ENCODE measurements at places on chromosomes 1 and 21.

- DNase-seq = no peak
Measured at GRCh38 chr1:222256058-222256457, 291.8 kb downstream of the HHIPL2 start.

DNA sequence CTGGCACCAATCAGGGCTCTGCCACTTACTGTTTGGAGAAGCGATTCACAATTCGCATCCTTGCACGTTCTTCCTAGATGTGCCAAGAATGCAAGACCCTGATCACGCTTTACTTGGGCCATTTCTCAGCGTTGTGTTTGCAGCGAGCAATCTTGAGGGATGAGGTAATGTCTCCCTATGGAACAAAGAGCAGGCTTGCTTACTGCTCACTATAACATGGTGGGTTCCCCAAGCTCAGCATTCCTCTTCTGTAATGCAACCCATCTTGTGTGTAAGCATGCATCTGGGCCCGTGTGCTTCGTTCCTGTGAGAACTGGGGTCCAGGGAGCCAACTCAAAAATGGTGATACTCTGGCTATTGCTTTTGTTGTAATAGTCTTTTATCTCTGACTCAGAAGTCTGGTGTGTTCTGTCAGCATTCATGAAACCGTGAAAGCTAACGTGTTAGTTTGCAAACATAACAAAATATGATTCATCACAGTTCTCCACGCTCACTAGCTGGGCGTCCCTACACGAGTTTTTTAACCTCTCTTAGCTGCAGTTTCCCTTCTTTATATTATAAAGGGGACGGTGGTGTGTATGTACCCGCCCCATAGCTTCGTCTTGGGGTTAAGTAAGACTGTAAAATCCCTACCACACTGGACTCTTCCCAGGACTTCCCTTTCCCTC is 33.3 kb downstream of the DNTTIP2 start:
- DNase-seq = no peak

DNA sequence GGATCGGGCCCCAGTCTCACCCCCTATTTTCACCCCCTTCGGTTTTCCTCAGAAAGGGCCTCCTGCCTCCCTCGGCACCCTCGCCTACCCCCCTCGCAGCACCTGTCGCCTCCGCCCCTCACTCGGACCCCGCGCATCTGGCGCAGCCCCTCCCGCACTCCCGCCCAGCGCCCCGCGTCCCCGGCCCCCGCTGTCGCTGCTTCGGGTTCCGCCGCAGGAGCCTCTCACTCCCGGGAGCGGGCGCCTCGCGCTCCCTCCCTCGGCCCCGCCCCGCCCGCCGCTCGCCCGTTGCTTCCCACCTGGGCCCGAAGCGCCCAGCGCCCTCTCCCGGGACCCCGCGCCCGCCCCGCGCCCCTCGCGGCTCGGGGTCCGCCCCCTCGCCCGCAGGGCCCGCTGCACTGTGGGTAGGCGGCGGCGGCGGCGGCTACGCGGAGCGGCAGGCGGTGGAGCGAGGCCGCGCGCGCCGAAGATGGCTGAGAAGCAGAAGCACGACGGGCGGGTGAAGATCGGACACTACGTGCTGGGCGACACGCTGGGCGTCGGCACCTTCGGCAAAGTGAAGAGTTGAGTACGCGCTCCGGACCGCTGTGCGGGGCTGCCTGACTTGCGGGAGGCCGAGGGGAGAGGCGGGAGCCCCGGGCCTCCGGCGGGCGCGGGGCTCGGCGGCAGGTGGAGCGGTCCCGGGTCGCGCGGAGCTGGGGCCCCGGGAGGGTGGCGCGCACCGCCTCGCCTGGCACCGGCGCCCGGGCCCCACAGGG is at the start of gene PRKAA2:
Gene PRKAA2 (plus strand): TSS at position 396 of the 758 bp plus-strand sequence. CDS start 74 bp downstream, at position 470.
- DNase-seq = peak; percentile 29

GRCh38 chr1:94865360-94865759 is 45.2 kb downstream of the SLC44A3 start:
- no peak for DNase-seq

DNA sequence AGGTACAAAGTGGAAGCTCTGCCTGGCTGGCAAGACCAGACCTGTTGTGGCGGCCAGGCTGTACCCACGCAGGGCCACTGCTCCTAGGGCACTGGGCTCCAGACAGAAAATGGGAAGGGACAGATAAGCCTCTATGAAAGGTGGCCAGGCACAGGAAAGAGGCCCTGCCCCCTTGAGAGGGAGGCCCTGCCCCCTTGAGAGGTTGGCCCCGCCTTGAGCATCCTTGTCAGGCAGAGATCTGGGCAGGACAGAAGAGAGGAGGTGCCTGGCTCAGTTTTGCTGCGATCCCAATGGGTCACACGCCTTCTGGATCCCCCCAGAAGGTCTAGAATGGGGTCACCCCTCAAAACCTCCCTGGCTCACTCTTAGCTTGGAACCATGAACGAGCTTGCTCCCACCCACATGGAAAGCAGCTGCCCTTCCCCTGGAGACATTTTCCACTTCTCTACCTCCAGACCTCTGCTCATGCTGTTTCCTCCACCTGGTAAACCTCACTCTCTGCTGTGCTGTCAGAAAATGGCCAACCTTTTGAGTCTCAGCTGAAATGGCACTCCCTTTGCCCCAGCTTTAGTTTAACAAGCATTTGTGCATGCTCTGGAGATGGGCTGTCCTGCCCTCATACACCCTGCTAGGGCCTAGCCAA is 17.5 kb upstream of the ECE1 start:
- no peak for DNase-seq

DNA sequence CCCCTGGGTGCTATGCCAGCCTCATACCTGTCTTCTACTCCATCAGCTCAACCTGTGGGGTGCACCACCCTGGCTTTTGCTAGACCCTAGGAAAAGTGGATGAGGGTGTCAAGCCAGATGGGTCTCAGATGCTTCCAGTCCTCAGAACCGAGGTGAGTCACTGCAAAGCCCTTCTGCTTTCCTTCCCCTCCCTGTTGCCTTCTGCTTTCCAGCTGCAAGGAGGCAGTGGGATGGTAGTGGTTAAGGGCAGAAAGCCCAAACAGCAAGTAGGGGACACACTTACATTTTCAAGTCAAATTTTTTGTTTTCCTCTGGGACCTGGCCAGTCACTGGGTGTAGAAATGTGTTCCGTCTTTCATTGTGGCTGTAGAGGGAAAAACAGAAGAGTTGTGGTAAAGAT is 60.7 kb upstream of the GOLT1A start:
- DNase-seq = no peak

All from cerebellar cortex (tissue), 1 donor.